Activated CD8-positive, alpha-beta memory T cell treated with anti-CD3 and anti-CD28 coated beads, Interleukin-2, amount 50 U/mL, for 48 hours (primary cell): ENCODE measurements at places on chromosomes 3 and 15.

GRCh38 chr3:136350557-136350956, 100.4 kb downstream of the PCCB start:
- DNase-seq = no peak

DNA sequence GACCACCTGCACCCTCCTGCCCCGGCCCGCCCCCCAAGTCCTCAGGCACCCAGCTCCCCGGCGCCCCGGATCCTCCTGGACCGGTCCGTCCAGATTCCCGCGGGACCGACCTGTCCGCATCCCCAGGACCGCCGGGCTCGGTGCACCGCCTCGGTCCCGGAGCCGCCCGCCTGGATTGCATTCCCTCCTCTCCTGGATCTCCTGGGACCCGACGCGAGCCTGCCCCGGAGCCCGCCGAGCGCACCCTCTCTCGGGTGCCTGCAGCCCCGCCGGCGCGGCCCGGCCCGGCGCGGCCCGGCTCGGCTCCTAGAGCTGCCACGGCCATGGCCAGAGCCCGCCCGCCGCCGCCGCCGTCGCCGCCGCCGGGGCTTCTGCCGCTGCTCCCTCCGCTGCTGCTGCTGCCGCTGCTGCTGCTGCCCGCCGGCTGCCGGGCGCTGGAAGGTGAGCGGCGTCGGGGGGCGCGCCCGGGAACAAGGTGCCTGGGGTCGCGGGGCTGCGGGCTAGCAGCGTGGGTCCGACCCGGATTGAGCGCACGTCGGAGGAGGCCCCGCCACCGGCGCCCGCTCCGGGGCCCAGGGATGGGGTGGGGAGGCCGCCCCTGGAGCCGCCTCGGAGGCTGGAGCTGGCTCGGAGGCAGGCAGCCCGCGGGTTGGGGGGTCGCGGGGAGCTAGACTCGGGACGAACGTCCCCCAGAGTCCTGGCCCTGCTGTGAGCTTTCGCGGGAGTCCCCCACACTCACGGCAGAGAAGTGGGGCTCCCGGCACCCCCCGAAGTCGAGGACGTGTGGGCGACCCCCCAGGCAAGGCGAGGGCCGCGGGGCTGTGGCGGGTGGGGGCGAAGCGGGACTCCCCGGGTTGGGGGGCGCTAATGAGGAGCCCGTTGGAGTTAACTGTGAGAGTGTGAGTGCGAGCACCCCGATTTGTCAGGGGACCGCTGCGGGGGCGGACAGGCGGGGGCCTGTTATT, 610 bp downstream of the EPHB3 start:
- DNase-seq = no peak

- no peak for DNase-seq
Measured at GRCh38 chr3:42936157-42936981, 30.4 kb downstream of the ZNF662 start.

- no peak for DNase-seq
Measured at GRCh38 chr3:157220211-157220610, 60.3 kb upstream of the CCNL1 start.
